ENCODE measurements at places on chromosomes 16 and 17. TPM values are rescaled to one million over a fixed set of nuclear protein-coding genes. Genes with fewer than 3 reads are reported as not detected.

DNA sequence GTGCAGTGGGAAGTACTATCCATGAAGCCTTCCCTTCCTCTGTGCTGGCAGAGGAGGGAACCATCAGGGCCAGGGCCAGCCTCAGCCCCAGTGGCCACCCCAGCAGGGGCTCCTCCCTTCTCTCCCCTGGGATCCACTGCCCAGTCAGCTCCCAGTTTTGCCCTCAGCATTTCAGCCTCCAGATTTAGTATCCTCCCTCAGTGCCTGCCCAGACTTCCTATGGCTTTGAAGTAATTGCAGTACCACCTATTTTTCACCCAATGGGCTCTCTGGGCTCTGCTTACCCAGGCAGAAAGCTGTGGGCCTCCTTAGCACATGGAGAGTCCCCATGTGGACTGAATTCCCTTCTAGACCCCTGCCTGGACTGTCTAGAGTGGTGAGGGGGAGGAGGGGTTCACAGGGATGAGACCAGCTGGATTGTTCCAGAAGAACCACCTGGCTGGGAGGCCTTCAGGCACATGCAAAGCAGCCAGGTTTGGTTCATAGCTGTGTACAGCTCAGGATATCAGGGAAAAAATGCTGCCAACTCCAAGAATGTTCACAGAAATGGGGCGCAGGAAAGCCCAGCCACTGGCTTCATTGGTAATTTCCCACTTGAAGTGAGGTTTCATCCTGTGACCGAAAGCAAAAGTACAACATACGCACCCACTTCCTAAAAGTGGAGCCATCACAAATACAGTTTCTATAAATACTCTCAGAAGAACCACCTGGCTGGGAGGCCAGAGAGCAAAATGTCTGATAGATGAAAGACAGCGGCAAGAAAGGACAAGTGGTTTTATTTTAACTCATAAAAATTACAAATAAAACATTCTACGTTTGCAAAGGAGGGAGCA is 15.2 kb upstream of the HERPUD1 start:
- H3K27me3 ChIP-seq, result no peaks in the 10 kb centered on the region
- H3K27ac ChIP-seq, result no peak overlapping the region
- DNase-seq, result no peak
- H3K36me3 ChIP-seq, result no peaks in the 10 kb centered on the region
- H3K4me1 ChIP-seq, result peaks cover 7% of the 10 kb centered on the region

GRCh38 chr16:49458243-49458642 is 84.6 kb downstream of the C16orf78 start:
- H3K36me3 ChIP-seq, result no peaks in the 10 kb centered on the region
- H3K4me3 ChIP-seq, result no peak overlapping the region
- DNase-seq, result no peak

DNA sequence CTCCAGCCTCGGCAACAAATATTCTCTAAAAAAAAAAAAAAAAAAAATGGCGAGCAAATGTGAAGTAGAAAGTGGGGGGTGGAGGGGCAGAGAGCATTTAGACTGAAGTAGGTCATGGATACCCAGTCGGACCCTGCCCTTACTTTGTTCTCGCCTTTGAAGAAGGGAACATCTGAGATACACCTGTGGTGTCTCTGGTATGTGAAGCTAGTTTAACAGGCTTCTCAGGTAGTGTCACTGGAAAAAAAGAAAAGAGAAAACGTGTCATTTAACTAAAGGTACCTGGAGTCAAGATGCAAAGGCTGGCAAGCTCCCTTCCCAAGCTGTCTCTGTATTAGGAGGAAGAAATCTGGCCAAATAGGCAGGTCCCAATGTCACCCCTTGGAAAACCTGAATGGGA is 8.0 kb downstream of the FBF1 start:
- H3K27ac ChIP-seq, result no peak overlapping the region
- no peak for DNase-seq
- no peaks in the 10 kb centered on the region for H3K36me3 ChIP-seq

GRCh38 chr17:7266784-7267183 is 4.5 kb upstream of the CLDN7 start:
- no peaks in the 10 kb centered on the region for H3K27me3 ChIP-seq
- H3K36me3 ChIP-seq, result no peaks in the 10 kb centered on the region
- DNase-seq, result no peak

- H3K4me3 ChIP-seq, result no peak overlapping the region
- peaks cover 37% of the 10 kb centered on the region for H3K36me3 ChIP-seq
- H3K4me1 ChIP-seq, result peaks cover 11% of the 10 kb centered on the region
- H3K27me3 ChIP-seq, result no peaks in the 10 kb centered on the region
- no peak for DNase-seq
Observed at GRCh38 chr17:82461827-82462524, 3.4 kb downstream of the NARF start.

The P2RX5 gene
- polyA plus RNA-seq, result 0.97 TPM

The TNFRSF17 gene
- 0.08 TPM for polyA plus RNA-seq

DNA sequence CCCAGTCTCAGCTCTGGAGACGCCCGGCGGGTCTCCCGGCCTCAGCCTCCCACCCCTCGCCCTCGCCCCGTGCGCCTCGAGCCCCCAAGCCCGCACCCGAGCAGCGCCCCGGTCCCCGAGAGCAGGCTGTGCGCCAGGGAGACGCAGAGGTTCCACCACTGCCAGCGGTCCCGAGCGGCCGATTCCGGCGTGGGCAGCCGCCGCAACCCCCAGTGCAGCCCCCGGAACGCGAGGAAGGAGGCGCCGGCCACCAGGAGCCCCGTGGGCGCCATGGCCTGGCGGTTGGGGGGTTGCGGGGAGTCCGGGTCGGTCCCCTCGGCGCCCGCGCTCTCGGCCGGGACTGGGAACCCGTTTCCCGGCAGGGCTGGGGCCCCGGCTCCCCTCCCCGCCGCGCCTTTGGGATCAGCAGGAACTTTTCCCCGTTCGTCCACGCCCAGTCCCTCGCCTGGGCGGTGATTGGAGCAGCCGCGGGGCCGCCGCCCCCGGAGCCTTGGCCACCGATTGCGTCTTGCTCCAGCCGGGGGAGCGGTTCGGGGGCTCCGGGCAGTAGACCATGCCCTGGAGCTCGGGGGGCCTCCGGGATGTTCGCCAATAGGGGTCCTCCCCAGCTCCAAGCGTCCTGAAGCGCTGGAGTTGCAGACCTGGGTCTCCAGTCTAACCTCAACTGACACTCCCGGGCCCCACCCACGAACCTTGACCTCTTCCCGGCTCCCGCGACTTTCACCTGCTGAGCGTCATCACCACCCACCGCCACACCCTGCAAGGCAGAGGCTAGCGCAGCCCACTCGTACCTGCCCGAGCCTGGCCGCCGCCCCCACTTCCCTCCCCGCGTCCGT is at the start of gene TLCD2:
TSS of gene TLCD2 (minus strand) at position 407 of the 836 bp plus-strand sequence. CDS start at position 272, 135 bp downstream.
- no peaks in the 10 kb centered on the region for H3K27me3 ChIP-seq
- H3K27ac ChIP-seq, result peak within 1 kb of the TSS; percentile 24
- peaks cover 31% of the 10 kb centered on the region for H3K36me3 ChIP-seq
- H3K4me1 ChIP-seq, result peaks cover 13% of the 10 kb centered on the region
- H3K4me3 ChIP-seq, result peak within 1 kb of the TSS; percentile 77

The PRDM7 gene
- not detected for polyA plus RNA-seq

- no peak overlapping the region for H3K4me3 ChIP-seq
- H3K4me1 ChIP-seq, result no peaks in the 10 kb centered on the region
- no peak overlapping the region for H3K27ac ChIP-seq
- H3K27me3 ChIP-seq, result no peaks in the 10 kb centered on the region
- no peak for DNase-seq
- H3K36me3 ChIP-seq, result peaks cover 56% of the 10 kb centered on the region
Observed at GRCh38 chr16:57755061-57755684, 19.6 kb downstream of the KATNB1 start.

- H3K27ac ChIP-seq, result no peak overlapping the region
- no peak for DNase-seq
- H3K4me1 ChIP-seq, result no peaks in the 10 kb centered on the region
Observed at GRCh38 chr17:80868022-80868609, 123.5 kb upstream of the CHMP6 start.

GRCh38 chr17:1002771-1003555 is 6.0 kb downstream of the TIMM22 start:
- peaks cover 43% of the 10 kb centered on the region for H3K36me3 ChIP-seq
- peaks cover 19% of the 10 kb centered on the region for H3K4me1 ChIP-seq
- peak overlapping the region; percentile 84 for H3K27ac ChIP-seq
- H3K27me3 ChIP-seq, result no peaks in the 10 kb centered on the region

DNA sequence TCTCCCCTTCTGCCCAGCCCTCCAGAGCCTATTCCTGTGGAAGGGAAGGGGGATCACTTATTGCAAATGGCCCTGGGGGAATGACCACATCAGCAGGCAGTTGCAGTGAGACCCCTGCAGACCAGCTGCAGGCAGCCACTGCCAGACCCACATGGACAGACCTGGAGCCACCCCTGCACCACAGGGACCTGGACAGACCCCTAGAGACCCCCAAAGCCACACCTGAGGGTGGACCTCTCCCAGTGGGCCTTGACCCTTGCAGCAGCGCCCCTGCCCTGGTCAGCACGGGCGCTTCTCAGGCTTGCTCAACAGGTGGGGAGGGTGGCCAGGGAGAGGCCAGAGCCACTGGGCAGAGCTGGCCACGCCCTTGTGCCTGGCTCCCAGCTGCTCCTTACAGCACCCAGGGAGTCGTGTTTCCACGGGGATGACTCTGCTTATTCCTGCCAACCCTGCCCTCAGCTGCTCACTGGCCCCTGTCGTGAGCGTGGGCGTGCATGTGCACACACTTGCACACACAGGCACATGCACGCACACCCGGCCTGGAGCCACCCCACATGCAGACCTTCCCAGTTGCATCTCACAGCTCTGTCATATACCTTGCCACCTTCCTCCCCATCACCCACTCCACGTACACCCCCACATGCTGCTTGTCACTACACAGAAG is 1.3 kb upstream of the SCN4A start:
- no peak for DNase-seq
- peak overlapping the region; percentile 16 for H3K27ac ChIP-seq
- H3K36me3 ChIP-seq, result no peaks in the 10 kb centered on the region
- peaks cover 12% of the 10 kb centered on the region for H3K4me1 ChIP-seq
- no peaks in the 10 kb centered on the region for H3K27me3 ChIP-seq
- peak overlapping the region; percentile 0 for H3K4me3 ChIP-seq

The C1QTNF1 gene
- 11.6 TPM for polyA plus RNA-seq

The SOST gene
- polyA plus RNA-seq, result not detected

DNA sequence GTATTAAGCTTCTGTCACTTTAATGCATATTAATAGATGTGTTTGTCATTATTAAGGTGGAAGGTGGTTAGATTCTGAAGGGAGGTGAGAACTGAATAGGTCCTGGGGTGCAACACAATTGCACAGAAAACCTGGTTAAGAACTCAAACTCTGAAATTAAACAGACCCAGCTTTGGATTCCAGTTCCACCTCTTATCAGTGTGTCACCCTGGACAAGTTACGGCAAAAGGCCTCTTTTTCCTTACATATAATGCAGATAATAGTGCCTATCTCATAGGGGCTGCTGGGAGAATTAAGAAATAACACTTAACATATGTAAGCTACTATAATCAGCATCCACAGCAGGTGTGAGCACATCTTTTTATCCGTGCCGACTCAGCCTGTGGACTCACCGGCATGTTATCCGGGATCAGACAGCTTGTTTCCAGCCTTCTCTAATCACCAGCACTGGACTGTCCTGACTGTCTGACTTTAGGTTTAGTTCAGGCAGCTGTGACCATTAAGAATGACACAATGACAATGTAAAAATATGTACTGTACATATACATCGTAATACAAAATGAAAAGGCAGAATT is 31.4 kb downstream of the TEX2 start:
- no peaks in the 10 kb centered on the region for H3K36me3 ChIP-seq
- H3K4me3 ChIP-seq, result no peak overlapping the region

The MYO15A gene
- polyA plus RNA-seq, result 0.43 TPM

DNA sequence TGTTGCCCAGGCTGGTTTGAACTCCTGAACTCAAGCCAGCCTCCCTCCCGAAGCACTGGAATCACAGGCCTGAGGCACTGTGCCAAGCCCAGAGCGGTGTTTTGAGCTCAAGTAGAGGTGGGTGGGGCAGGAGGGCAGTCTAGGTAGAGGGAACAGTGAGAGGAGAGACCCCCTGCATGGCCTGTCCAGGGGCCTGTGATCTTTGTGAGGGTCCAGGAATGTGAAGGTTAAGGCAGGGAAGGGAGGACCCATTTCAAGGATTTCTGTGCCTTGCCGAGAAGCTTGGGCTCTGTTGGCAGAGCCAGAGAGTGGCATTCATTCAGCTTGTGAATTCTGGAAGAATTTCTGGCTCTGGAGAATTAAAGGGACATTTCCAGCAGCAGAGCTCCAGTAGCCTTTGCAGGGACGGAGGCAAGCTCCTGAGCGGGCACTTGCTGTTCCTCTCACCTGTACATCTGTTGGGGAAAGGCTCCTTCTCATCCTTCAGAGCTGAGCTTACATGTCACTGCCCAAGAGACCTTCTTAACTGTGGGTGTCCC is 2.7 kb downstream of the WWOX start:
- no peak for DNase-seq
- no peaks in the 10 kb centered on the region for H3K27me3 ChIP-seq
- no peak overlapping the region for H3K4me3 ChIP-seq
- 0 out of 2 replicates have a peak, but pooled peaks cover 5% of the 10 kb centered on the region for H3K4me1 ChIP-seq
